ENCODE measurements at places on chromosomes 12 and 14. TPM values are rescaled to one million over a fixed set of nuclear protein-coding genes. Genes with fewer than 3 reads are reported as not detected.

C12orf42 gene
- total RNA-seq: 0.13 TPM

CLEC1B gene
- not detected for total RNA-seq

DNA sequence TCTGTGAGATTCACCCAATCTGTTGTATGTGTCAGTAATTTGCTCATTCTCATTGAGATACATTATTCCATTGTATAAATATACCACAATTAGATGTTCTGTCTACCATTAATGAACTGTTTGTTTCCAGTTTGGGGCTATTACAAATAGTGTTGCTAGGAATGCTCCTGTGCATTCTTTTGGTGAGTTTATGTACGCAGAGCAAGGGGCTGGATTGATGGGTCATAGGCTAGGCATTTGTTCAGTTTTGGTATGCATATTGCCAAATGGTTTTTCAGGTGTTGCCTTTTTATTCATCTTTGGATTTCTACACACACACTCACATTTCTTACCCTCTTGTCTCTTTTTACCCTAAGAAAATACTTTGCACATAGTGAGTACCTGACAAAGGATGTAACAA lies 93.4 kb downstream of the GPATCH2L start:
- no peak for DNase-seq

GRCh38 chr14:103820908-103821307 lies 26.5 kb downstream of the PPP1R13B start:
- DNase-seq: peak; percentile 18

DNA sequence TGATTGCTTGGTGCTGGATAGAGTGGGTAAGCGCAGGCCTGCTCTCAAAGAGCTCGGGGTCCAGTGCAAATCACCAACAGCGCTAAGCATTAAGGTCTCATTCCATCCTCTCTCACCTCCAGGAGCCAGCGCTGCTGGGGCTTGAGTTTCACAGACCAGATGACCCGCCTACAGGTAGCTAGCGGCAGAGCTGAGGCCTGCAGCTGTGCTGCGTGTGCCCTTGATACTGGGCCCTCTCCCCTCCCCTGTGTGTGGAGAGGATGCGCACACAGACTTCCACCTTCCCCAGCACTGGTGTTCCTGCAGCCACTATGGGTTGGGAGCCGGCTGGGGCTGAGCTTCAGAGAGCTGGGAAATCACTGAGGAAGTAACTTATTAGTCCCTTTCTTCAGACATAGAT lies 149.9 kb downstream of the CALM1 start:
- no peak for DNase-seq

DNA sequence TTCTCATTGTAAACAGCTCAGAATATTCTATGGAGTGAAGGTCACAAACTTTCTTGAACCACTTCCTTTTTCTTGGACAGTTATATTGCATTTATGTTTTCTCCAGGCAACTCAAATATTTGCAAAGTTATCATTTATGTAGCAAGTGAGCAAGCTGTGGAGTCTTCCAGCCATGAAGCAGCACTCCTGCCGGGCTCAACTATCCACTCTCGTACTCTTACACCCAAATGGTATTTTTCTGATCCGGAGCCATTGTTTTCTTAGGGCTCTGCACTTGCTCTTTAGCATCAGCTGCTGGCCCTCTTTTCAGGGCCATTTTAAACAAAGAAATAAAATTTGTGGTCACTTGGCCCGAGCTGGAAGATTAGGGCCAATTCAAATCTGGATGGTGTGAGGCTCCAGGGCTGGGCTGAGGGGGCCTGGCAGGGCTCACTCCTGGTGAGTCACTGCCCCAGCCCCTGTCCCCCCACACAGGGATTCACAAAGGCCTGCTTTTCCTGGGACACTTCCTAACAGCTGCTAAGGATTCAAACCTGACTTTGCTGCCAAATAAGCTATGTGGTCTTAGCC lies 19.7 kb downstream of the SYNE3 start:
- no peak for DNase-seq

GRCh38 chr14:71555654-71556559 lies 376.3 kb upstream of the RGS6 start:
- peak; percentile 70 for DNase-seq

GRCh38 chr12:1593174-1594005 lies 991 bp downstream of the FBXL14 start:
- no peak for DNase-seq

GRCh38 chr12:25940886-25941285 lies 17.6 kb upstream of the RASSF8 start:
- DNase-seq: no peak

DNA sequence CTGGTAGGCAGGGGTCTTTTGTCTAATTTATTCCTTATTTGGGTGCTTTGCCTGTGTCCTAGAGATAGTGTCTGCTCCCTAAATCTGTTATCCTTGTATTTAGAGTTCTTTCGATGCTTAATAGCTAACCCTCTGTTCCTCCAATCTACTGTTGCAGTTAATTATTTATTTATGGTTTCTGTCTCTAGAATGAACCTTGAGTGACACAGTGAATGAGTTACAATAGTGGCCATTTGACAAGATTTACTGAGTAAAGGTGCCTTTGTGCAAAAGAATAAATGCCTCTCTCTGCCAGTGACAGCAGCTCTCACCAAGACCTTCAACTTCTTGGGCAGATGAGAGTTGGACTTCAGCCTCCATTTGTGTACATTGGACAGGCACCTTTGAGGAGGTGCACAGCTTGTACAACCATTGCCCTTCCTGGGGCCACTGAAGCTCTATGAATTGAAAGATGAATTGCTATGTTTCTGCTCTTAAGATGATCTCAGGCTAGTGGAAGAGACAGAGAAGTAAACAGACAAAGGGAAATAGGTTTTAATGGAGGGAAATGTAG lies 165.9 kb downstream of the DERA start:
- no peak for DNase-seq

DNA sequence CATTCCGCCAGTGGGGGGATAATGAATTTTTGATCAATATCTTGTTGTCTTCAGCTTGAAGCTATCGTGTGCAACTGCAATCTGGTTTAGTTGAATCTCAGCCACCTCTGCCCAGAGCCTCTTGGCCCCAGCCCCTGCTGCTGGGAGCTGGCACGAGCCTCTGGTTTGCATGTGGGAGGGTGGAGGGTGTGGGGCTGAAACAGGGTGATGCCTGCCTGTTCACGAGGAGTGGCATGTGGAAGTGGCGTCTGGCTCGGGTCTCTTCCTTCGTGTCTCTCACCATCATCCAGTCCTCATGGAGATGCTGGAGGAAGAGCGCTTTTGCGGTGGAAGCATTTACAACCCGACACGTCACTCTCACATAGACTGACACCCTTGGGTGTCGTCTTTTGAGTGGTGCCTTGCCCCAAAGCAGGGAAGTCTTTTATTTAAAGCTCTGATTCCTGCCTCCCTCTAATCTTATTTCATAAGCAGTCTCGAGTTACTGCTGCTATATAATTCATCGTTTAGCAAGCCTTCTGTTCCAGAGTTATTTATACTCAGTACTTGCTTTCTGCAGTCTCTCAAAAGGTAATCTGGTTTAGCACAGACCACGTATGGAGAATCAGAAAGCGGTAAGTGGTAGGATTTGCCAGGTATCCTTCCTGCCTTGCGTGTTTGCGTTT lies 64.5 kb downstream of the AACS start:
- no peak for DNase-seq

DNA sequence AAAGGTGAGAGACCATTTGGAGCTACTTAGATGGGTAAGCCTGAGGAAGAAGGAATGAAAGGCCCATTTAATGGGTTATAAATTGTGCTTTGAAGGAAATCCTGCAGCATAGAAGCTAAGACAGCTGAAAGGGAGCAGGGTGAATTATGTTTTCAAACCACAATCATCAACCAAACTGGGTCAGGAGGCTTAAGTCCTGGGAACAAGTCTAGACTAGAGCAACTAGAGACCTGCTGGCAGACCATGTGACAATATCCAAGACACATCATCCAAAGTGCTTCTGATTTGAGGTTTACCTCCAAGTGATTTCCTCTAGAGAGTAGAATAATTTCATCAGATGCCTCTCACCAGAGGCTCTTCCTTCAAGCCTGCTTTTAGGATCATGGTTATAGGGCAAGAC lies 53.7 kb downstream of the MAP3K9 start:
- no peak for DNase-seq

DNA sequence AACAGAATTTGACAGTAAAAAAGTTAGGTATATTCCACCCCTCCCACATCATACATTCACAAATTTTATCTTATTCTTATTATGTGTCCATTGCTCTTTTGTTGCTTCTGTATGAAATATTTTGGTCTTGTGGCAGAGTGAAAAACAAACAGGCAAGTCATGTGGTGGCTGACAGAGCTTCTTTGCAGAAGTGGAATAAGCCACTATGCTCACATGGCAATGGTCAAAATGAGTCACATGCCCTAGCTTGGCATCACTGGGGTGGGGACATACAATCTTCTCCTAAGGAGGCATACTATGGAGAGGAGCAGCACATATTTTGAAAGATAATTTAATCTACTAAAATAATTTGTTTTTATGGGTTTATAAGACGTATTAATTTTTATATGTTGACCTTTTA lies 27.7 kb upstream of the CMA1 start:
- DNase-seq: no peak

- no peak for DNase-seq
Observed at GRCh38 chr14:100159094-100159864, at the start of gene DEGS2. Gene DEGS2, minus strand, starts transcription at chr14:100159645. Its CDS starts 58 bp downstream, at chr14:100159587.

GRCh38 chr12:62192180-62192902 lies 67.9 kb upstream of the USP15 start:
- DNase-seq: peak; percentile 81
